ENCODE measurements at places on chromosomes 4 and X.

- no peaks in the 10 kb centered on the region for H3K27me3 ChIP-seq
- no peaks in the 10 kb centered on the region for H3K36me3 ChIP-seq
- DNase-seq: no peak
- no peaks in the 10 kb centered on the region for H3K4me1 ChIP-seq
- H3K4me3 ChIP-seq: no peak overlapping the region
Observed at GRCh38 chr4:112896609-112897190, 152.8 kb upstream of the ANK2 start.

GRCh38 chr4:176805155-176805554 is 12.4 kb upstream of the VEGFC start:
- no peaks in the 10 kb centered on the region for H3K27me3 ChIP-seq
- H3K36me3 ChIP-seq: no peaks in the 10 kb centered on the region
- DNase-seq: no peak
- H3K4me3 ChIP-seq: no peak overlapping the region
- no peaks in the 10 kb centered on the region for H3K4me1 ChIP-seq

GRCh38 chr4:106497271-106497670 is 128.7 kb upstream of the GIMD1 start:
- peaks cover 2% of the 10 kb centered on the region for H3K27me3 ChIP-seq
- H3K27ac ChIP-seq: no peak overlapping the region

DNA sequence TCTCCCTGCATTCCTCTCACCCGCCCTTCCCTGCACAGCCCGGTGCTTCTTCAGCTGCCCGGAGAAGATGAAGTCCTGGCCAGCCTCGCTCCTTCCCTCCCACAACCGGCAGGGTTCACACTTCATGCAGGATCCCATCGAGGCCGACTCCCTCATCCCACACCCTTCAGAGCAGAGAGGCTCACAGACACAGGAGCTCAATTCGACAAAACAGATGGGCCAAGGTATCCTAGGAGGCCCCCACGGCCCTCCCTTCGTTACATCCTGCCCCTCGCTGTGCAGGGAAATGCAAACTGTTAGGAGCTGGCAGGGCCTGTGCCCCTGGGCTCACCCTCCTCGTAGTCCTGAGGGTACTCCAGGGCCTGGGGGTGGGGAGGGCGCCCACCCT is 238.1 kb downstream of the DHRSX start:
- no peaks in the 10 kb centered on the region for H3K4me1 ChIP-seq
- no peak for DNase-seq
- peaks cover 20% of the 10 kb centered on the region for H3K36me3 ChIP-seq
- H3K27me3 ChIP-seq: no peaks in the 10 kb centered on the region
- no peak overlapping the region for H3K4me3 ChIP-seq

GRCh38 chr4:14180983-14181601 is 553.6 kb upstream of the BOD1L1 start:
- peaks cover 48% of the 10 kb centered on the region for H3K4me1 ChIP-seq
- DNase-seq: no peak
- H3K4me3 ChIP-seq: peak overlapping the region; percentile 53
- H3K27ac ChIP-seq: peak overlapping the region; percentile 88
- H3K36me3 ChIP-seq: no peaks in the 10 kb centered on the region

DNA sequence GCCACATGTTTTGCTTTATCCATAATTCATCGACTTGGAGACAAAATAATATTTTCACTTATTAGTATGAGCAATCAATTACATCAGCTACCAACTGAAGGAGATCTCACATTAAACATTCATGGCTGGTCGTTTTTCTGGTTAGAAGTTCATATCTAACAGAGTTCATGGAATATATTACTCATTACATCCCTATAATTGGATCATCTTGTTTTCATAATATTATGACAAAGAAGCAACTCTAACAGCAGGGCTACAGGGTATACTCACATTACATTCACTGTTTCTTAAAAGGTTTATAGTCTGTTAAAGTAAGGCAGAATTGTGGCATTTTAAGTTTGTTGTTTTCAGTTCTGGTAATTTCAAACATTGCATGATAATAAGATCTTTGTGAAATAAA is 33.0 kb downstream of the GSTCD start:
- peaks cover 31% of the 10 kb centered on the region for H3K36me3 ChIP-seq
- no peaks in the 10 kb centered on the region for H3K27me3 ChIP-seq
- no peak for DNase-seq
- no peak overlapping the region for H3K4me3 ChIP-seq
- no peaks in the 10 kb centered on the region for H3K4me1 ChIP-seq

DNA sequence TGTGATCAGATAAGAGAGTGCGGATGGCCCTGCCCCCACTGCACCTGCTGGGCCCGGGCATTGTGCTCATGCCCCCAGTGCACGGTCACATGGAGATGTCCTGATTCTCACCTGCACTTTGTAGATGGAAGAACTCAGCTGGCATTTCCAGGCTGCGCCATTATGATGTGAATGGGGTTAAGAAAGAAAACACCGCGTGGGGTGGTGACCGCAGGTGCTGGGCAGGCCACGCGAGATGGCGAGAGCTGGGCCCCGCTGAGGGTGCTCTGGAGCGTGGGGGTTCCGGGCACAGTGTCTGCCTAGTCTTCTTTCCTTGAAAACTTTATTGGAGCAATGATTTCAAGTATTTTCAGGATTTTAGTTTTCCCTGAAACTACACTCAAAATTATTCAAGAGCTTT is 17.8 kb upstream of the HGFAC start:
- DNase-seq: no peak
- H3K27me3 ChIP-seq: no peaks in the 10 kb centered on the region
- H3K4me1 ChIP-seq: no peaks in the 10 kb centered on the region
- H3K27ac ChIP-seq: no peak overlapping the region
- H3K36me3 ChIP-seq: peaks cover 9% of the 10 kb centered on the region

- DNase-seq: no peak
- no peaks in the 10 kb centered on the region for H3K27me3 ChIP-seq
- H3K36me3 ChIP-seq: peaks cover 2% of the 10 kb centered on the region
- no peak overlapping the region for H3K4me3 ChIP-seq
Observed at GRCh38 chr4:36854554-36854953, 390.0 kb upstream of the NWD2 start.

DNA sequence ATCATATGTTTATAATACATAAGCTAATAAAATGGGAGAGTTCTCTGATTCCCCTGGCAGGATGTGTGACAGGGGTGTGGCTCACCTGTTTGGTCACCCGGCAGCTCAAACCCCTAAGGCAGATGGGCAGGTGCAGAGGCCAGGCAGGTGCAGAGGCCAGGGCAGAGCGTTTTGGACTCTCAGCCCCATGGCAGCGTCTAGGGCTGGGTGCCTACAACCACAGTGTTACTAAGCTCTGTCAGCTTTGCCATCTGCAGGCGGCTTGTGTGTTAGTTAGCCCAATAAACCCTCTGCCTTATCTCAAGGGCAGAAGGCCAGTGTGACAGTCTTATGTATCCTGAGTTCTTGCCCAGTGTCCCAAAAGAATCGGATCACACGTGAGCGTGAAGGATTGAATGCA is 54.0 kb upstream of the UGT2B15 start:
- no peak overlapping the region for H3K4me3 ChIP-seq
- H3K27ac ChIP-seq: no peak overlapping the region

GRCh38 chrX:64843224-64843623 is 133.0 kb downstream of the ZC4H2 start:
- no peaks in the 10 kb centered on the region for H3K36me3 ChIP-seq
- H3K4me1 ChIP-seq: no peaks in the 10 kb centered on the region
- H3K27ac ChIP-seq: no peak overlapping the region
- no peaks in the 10 kb centered on the region for H3K27me3 ChIP-seq

- H3K4me3 ChIP-seq: no peak overlapping the region
- H3K4me1 ChIP-seq: peaks cover 39% of the 10 kb centered on the region
- no peak for DNase-seq
Observed at GRCh38 chr4:31041853-31042252, 321.7 kb downstream of the PCDH7 start.

- peaks cover 1% of the 10 kb centered on the region for H3K36me3 ChIP-seq
- H3K4me1 ChIP-seq: no peaks in the 10 kb centered on the region
Observed at GRCh38 chrX:46039526-46039925, 505.7 kb downstream of the ZNF674 start.

DNA sequence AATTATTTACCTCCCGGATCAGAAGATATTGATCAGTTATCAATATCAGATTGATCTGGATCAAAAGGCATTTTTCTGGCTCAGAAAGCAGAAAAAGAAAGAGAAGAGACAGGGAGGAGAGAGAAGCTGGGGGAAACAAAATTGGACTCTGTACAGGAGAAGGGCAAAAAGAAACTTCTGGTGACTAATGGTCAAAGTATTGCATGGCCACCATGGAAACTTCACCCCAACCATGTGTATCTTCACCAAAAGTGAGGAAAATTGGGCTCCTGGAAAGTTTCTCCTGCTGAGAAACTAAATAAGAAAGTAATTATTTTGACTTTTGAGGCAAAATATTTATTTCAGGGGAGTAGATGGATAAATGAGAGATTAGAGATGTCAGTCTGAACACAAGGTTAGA is 33.9 kb downstream of the RNF150 start:
- no peaks in the 10 kb centered on the region for H3K27me3 ChIP-seq
- no peak for DNase-seq
- no peak overlapping the region for H3K27ac ChIP-seq
- H3K4me3 ChIP-seq: no peak overlapping the region

- DNase-seq: peak; percentile 77
- H3K4me1 ChIP-seq: peaks cover 4% of the 10 kb centered on the region
- H3K27ac ChIP-seq: peak within 1 kb of the TSS; percentile 51
- peak within 1 kb of the TSS; percentile 81 for H3K4me3 ChIP-seq
Observed at GRCh38 chr4:109302361-109303139, at the start of gene COL25A1. Gene COL25A1, minus strand, starts transcription at chr4:109302658.

GRCh38 chr4:83316459-83317165 is 18.0 kb downstream of the HPSE start:
- DNase-seq: no peak
- H3K4me1 ChIP-seq: peaks cover 3% of the 10 kb centered on the region
- H3K27ac ChIP-seq: no peak overlapping the region
- no peaks in the 10 kb centered on the region for H3K36me3 ChIP-seq

DNA sequence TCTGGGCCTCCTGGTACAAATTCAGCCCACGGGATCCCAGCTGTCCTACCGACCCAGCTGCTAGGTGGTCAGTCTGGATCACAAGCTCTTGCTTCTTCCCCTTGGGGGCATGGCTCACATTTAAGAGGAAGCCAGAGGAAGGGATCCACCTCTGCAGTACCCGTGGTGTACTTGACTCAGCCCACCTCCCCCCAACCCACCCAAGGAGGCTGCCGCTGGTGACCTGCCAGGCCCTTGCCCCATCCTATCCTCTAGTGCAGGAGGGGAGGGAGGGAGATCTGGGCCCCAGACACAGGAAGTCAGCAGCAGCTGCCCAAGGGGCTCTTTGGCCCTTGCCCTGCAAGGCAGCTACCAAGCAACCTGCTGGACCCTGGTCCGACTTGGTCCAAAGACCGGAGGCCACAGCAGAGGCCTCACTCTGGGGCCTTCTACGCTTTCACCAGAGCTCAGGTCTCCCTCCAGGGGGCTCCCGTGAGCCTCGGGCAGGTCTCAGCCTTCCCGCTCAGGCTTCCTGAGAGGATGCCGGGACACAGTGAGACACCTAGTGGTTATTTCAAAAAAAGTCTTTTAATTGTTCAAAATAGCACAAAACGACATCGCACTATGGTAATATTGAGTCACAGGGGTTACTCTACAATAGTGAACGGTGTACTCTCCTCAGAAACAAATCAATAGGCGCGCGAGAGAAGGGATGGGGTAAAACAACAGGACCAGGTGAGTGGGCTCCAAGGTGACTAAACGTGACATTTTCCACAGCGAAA is 2.7 kb upstream of the RENBP start:
- no peaks in the 10 kb centered on the region for H3K27me3 ChIP-seq
- peaks cover 4% of the 10 kb centered on the region for H3K4me1 ChIP-seq
- H3K4me3 ChIP-seq: no peak overlapping the region
- peaks cover 22% of the 10 kb centered on the region for H3K36me3 ChIP-seq

DNA sequence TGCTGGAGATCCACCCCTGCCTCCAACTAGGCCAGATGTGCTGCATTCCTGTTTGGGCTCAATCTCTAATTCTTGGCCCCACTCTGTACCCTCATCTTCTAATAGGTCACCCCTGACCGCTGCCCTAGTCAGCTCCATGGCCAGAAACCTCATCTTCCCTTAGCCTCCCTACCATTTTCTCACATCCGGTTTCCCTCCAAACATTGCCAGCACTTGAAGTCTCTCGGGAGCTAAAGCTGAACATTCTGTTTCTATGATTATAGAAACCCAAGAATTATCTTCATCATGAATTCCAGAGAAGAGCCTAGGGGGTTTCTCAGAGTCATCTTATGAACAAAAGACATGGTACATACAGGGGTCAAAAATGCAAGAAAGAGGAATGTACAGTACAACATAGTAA is 179.7 kb downstream of the AMELX start:
- no peaks in the 10 kb centered on the region for H3K4me1 ChIP-seq
- H3K27ac ChIP-seq: no peak overlapping the region
- no peaks in the 10 kb centered on the region for H3K27me3 ChIP-seq
- H3K36me3 ChIP-seq: no peaks in the 10 kb centered on the region
- H3K4me3 ChIP-seq: no peak overlapping the region
- no peak for DNase-seq

DNA sequence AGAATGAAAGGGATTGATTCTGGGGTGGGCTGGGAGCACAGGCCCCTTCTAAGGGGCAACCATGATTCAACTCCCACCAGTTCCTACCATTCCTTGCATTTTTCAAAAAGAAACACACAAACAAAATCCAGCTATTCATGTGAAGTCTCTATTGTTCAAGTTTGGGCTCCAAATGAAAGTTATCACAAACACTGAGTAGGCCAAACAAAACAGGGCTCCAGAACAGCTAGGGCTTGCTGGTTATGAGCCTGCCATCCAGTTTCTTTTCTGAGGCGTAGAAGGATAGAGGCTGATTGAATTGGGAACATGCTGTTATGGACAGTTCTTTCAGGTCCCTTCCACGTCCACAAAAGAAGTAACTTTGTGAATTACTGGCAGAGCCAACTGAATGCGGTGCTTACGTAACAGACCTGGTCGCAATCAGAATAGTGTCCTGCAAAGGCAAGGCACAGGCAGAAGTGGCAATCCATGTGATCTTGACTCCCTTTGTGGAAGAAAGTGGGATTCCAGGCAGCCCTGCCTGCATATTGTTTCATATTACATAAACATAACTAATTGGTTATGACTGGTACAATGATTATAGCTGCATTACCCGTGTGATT is 244.5 kb downstream of the SCFD2 start:
- H3K27me3 ChIP-seq: no peaks in the 10 kb centered on the region
- H3K36me3 ChIP-seq: no peaks in the 10 kb centered on the region
- peaks cover 39% of the 10 kb centered on the region for H3K4me1 ChIP-seq
- no peak overlapping the region for H3K27ac ChIP-seq

- H3K36me3 ChIP-seq: no peaks in the 10 kb centered on the region
- no peak for DNase-seq
- H3K27ac ChIP-seq: no peak overlapping the region
Observed at GRCh38 chr4:112063260-112063659, 82.0 kb upstream of the FAM241A start.
